ENCODE measurements at places on chromosomes 1 and 21.

GRCh38 chr21:46114963-46115362 lies 17.1 kb downstream of the COL6A2 start:
- no peak for DNase-seq

GRCh38 chr1:22228505-22228911 lies 85.6 kb upstream of the WNT4 start:
- DNase-seq: no peak

DNA sequence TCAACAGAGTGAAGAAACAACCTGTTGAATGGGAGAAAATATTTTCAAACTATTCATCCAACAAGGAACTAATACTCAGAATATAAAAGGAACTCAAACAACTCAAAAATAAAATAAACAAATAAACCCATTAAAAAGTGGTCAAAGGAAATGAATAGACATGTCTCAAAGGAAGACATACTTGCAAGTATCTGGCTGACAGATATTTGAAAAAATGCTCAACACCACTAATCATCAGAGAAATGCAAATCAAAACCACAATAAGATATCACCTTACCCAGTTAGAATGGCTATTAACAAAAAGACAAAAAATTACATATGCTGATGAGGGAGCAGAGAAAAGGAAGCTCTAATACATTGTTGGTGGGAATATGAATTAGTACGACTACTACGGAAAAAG lies 38.2 kb downstream of the TNFSF4 start:
- DNase-seq: no peak

DNA sequence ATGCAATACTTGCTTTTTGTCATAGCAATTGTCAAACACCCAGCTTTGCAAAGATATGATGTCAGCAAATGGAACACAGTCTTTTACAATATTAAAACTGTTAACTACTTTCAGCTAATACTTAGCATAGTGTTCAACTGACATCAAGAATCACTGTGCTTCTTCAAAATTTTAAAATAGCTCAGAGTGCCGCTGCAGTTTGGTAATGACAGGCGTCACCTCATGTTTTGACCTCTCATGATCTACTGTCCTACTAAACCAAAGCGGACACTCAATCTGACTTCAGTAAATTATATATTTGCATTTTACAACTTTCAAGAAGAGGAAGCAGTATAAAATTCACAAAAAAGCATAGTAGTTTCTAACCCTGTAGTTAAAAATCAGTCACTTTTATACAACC lies 2.0 kb downstream of the FMO1 start:
- no peak for DNase-seq

GRCh38 chr1:115088871-115089419 lies 358 bp downstream of the TSPAN2 start:
- DNase-seq: no peak

- DNase-seq: no peak
Measured at GRCh38 chr1:59022799-59023198, 239.0 kb upstream of the JUN start.

DNA sequence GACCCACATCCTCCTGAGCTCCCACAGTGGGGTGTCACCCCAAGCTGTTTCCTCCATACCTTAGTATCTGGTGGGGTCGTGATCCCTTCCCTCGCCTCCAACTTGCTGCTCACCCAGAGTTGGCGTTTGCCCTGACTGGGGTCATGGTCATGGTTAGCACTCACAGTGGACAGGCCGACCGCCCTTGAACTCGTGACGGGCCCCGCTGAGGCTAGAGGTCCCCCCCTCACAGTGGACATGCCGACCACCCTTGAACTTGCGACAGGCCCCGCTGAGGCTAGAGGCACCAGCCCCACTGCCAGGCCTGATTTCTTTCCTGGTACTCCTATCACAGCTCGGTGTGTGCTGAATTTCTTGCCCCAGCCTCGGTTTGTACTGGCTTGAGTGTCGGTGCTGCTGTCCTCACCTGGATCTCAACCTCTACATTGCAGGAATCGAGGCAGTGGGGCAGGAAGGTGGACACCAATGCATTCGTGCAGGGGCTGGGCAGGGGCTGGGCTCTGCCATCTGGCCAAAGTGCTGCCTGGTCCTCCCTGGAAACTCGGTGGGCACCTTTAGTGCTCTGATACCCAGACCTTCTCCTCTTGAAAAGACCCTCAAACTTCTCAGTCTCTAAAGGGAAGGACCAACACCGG lies 37.5 kb upstream of the AJAP1 start:
- no peak for DNase-seq

- no peak for DNase-seq
Measured at GRCh38 chr1:181893937-181894336, 167.6 kb downstream of the ZNF648 start.

GRCh38 chr1:39753132-39754025 lies 14.7 kb downstream of the PPIE start:
- no peak for DNase-seq
